ENCODE measurements at places on chromosomes 6 and 20. TPM values are rescaled to one million over a fixed set of nuclear protein-coding genes. Genes with fewer than 3 reads are reported as not detected.

GRCh38 chr20:47818996-47819609, 33.8 kb upstream of the SULF2 start:
- no peak overlapping the region for H3K4me3 ChIP-seq
- no peaks in the 10 kb centered on the region for H3K36me3 ChIP-seq
- peaks cover 8% of the 10 kb centered on the region for H3K4me1 ChIP-seq
- H3K27ac ChIP-seq, result no peak overlapping the region
- peaks cover 27% of the 10 kb centered on the region for H3K27me3 ChIP-seq

DNA sequence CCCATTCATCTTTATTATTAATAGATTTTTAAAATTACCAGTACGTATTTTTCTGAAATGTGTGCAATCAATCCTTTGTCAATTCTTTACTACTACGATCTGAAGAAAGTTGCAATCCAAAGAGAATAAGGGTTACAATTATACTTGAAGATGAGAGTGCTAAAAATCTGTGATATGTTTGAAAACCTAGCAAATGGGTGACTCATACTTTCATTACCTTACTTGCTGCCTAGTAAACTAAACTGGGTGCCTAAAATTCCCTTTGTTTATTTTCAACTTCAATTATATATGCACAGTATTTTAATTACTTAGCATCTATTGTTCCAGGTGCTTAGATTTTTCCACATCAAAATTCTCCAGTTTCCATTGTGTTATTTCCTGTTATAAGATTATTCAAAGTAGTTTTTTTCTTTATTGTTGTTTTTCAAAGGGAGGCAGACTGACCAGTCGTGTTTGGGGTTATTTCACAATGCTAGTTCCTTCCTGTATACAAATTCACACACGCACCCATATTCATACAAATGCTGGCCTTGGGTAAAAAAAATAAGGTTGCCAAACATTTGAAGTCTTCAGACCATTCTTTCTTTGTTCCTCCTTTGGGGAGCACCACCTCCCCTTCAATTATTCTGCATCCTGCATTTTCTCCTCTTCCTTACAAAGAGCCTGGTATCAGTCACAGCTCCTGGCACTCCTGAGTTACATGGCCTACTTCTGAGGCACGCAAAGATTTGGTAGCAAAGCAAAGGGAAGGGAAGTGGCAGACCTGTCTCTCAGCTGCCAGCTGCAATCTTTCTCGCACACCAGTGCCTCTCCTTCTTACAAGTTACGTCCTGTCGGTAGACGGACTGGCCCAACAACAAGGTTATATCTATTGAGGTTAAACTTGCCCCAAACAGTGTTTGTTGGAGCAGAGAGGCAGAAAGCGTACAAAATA, 16.2 kb upstream of the FAM135A start:
- H3K36me3 ChIP-seq, result no peaks in the 10 kb centered on the region
- no peaks in the 10 kb centered on the region for H3K27me3 ChIP-seq
- H3K27ac ChIP-seq, result no peak overlapping the region
- peak; percentile 13 for DNase-seq
- H3K4me1 ChIP-seq, result no peaks in the 10 kb centered on the region

DNA sequence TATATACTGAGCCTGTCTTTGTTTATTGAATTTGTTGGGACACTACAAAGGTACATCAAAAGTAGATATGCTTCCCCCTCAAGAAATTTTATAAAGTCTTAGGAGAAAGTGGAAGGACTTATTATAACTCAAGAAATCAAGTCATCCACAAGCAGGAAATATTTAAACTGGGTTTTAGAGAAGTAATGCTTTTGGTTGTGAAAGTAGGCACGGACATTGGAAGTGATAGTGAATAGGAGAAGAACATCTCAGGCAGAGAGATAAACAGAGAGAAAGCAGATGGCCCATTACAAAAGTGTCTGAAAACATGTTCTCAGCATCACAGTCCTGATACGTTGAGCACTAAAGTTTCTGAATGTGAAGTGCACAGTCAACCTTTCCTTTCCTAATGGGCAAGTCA, 415.6 kb upstream of the RNF217 start:
- H3K36me3 ChIP-seq, result no peaks in the 10 kb centered on the region
- H3K27me3 ChIP-seq, result no peaks in the 10 kb centered on the region
- no peak overlapping the region for H3K4me3 ChIP-seq
- DNase-seq, result no peak
- no peak overlapping the region for H3K27ac ChIP-seq

DNA sequence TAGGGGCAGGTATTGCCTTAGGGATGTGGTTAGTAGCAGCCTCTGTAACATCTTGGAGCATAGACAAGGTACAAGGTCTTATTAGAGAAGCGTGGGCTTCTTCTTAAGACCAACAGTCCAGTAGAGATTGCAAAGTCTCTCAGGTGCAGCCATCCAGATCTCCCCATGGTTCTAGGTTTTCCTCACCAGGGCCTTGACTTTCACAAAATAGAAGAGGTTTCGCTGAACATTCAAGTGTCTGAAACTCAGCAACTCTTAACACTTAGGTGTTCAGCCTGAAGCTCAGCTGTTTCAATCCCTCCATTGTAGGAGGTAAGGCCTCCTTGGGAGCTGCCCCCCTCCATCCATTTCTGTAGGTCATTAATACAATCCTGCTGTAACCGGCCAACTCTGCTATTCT, 44.4 kb downstream of the GOPC start:
- no peak overlapping the region for H3K4me3 ChIP-seq
- DNase-seq, result no peak
- H3K27me3 ChIP-seq, result no peaks in the 10 kb centered on the region
- peaks cover 1% of the 10 kb centered on the region for H3K36me3 ChIP-seq
- no peak overlapping the region for H3K27ac ChIP-seq
- H3K4me1 ChIP-seq, result no peaks in the 10 kb centered on the region

DNA sequence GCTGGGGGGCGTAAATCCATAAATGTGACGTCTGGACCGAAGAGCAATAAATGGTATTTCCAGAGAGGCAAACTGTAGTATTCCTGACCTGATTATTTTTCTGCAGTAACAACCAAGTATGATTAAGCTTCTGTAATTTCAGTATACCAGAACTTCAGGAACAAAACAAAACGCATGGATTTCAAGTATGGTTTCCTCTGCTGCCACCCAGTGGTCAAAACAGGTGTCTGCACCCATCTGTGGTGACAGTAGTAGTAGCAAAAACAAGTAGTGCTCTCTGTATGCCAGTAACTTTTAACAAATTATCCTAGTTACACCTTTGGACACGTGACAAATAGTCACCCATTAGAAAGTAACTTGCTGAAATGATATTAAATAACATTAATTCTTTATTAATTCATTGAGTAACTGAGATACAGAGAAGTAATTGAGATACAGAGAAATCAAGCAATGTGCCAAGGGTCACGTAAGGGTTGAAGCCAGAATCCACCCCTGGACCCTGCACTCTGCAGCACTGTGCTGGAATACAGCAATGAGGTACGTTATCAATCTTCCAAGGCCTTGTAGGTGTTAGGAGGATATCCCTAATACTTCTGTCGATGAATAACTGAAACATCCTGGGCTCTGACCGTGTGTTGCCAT, 7.9 kb downstream of the CALHM4 start:
- H3K36me3 ChIP-seq, result no peaks in the 10 kb centered on the region
- no peaks in the 10 kb centered on the region for H3K4me1 ChIP-seq
- peaks cover 6% of the 10 kb centered on the region for H3K27me3 ChIP-seq
- no peak overlapping the region for H3K27ac ChIP-seq
- peak; percentile 82 for DNase-seq

DNA sequence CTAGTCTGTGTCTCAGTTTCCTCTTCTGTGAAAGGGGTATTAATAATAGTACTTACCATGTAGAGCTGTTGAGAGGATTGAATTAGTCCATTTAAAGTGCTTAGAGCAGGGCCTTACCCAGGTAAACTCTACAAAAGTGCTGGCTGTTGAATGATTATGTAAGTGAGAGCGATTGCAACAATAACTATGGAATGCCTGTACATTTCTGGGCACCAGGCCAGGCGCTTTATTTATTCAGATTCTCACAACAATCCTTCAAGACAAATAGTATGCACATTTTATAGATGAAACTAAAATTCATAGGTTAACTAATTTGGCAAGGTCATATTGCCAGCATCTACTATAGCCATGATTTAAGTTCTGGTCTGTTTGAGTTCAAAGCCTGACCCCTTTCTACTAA, 78.3 kb upstream of the MMS22L start:
- H3K27me3 ChIP-seq, result no peaks in the 10 kb centered on the region
- no peaks in the 10 kb centered on the region for H3K36me3 ChIP-seq
- H3K27ac ChIP-seq, result no peak overlapping the region
- no peak for DNase-seq
- H3K4me3 ChIP-seq, result no peak overlapping the region

DNA sequence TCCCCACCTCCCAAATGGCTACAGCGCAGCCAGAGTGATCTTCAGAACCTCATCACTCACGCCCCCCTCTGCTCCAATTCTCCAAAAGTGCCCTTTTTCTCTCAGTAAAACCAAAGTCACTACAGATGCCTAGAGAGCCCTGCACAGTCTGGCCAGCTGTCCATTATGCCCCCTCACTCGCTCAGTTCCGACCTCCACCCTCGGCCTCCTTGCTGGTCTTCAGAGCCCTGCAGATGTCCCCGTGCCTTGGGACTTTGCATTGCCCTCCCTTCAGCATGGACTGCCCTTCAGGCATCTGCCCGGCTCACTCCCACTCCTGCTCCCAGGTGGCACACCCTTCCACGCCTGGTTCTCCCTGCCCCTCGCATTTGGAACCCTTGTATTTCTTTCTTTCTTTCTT, 1.1 kb upstream of the RAET1E start:
- H3K27ac ChIP-seq, result no peak overlapping the region
- peaks cover 28% of the 10 kb centered on the region for H3K4me1 ChIP-seq
- H3K27me3 ChIP-seq, result no peaks in the 10 kb centered on the region
- H3K36me3 ChIP-seq, result no peaks in the 10 kb centered on the region
- no peak overlapping the region for H3K4me3 ChIP-seq

DNA sequence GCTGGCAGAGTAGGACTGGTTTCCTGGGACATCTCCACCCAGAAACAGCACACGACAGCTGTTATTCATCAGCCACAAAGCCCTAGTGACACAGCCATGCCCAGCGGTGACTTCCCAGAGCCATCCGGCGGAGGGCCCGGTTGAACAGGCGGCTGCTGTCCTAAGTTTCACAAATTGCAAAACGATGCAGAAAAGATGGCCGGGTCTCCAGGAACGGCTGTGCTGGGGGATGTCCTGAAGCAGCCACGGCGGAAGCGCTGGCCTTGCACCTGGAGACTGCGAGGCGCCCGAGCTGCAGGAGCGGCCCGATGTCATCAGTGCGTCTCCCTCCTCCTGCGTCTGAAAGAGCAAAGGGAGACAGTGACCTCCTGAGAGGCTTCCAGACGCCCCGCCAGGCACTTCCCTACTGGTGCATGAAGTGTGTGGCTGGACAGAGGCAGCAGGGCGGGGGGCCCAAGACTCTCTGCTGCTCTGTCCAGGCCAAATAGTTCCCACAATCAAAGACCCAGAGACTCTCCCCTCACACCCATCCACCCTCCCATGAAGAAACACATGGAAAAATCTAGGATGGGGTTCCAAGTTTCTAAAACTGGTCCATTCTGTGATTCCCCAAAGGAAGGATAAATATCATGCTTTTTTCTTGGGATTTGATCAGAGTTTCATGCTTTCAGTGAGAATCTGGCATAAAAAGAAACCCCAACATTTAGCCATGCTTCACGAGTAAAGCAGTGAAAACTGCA, 44.0 kb downstream of the SSR1 start:
- no peak overlapping the region for H3K27ac ChIP-seq
- peaks cover 20% of the 10 kb centered on the region for H3K4me1 ChIP-seq
- no peaks in the 10 kb centered on the region for H3K27me3 ChIP-seq
- peak; percentile 59 for DNase-seq
- H3K4me3 ChIP-seq, result no peak overlapping the region
- H3K36me3 ChIP-seq, result no peaks in the 10 kb centered on the region

GRCh38 chr6:135054226-135054568, 425 bp downstream of the HBS1L start:
- H3K4me3 ChIP-seq, result peak overlapping the region; percentile 94
- H3K36me3 ChIP-seq, result peaks cover 3% of the 10 kb centered on the region
- no peaks in the 10 kb centered on the region for H3K27me3 ChIP-seq

DNA sequence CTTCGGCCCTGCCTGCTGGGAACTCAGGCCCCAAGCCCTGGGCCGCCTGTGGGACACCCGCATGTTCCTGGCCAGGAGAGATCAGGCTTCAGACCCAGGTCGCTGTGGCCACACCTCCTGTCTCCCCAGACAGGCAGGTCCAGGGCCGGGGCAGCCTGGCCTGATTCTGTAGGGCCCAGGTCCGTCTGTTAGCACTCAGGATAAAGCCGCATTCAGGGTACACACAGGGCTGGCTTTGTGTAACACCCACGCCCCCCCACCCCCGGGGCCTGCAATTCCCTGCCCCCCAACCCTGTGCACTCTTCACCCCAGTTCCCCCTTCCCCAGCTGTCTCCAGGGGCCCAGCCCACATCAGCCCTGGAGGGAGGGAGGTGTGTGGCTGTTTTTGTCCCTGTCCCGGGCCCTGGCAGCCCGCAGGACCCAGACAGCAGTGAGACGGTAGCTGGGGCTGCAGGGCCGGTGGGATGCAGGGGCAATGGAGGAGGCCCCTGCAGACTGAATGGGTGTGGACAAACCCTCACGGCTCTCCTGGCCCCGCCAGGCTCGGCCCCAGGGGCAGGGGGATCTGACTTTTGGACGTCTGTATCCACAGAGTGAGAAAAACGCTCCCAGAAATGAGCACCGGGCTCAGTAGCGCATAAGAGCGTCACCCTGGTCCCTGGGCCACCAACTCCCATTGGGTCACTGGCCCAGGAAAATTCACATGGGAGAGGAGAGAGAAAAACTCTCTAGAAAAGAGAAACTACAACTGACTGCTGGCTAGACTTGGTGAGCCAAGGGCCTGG, 42.4 kb upstream of the ZBP1 start:
- no peak overlapping the region for H3K4me3 ChIP-seq
- H3K27ac ChIP-seq, result no peak overlapping the region
- no peak for DNase-seq
- peaks cover 27% of the 10 kb centered on the region for H3K4me1 ChIP-seq
- no peaks in the 10 kb centered on the region for H3K27me3 ChIP-seq

DNA sequence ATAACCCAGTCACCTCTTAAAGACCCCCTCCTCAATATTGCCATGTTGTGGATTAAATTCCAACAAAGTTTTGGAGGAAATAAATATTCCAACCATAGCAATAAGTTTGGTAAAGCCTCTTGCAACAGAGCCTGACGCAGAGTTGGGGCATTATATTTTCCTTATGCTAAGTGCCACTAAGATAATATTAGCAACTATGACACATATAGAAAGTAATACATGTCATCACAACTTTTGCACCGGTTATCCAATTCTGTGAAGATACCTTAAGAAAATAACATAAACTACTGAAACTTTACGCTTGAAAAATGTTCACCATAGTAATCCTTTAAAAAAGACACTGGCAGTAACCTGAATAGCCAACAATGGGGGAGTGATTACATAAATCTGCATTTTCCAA, 52.2 kb upstream of the TRERF1 start:
- no peak overlapping the region for H3K27ac ChIP-seq
- H3K27me3 ChIP-seq, result no peaks in the 10 kb centered on the region

- H3K27ac ChIP-seq, result no peak overlapping the region
- peaks cover 30% of the 10 kb centered on the region for H3K27me3 ChIP-seq
- H3K36me3 ChIP-seq, result no peaks in the 10 kb centered on the region
- no peak for DNase-seq
- peak overlapping the region; percentile 41 for H3K4me3 ChIP-seq
These were observed 22.1 kb upstream of the ZNF184 start for GRCh38 chr6:27494987-27495385.

Gene SMIM28
- not detected for total RNA-seq

Gene IL17F
- not detected for total RNA-seq

Gene GFRAL
- total RNA-seq, result 0.13 TPM

Gene SPATA25
- 5.7 TPM for total RNA-seq

Gene SYCP2L
- total RNA-seq, result 2.6 TPM

Gene PDE10A
- total RNA-seq, result 9.0 TPM
